ENCODE measurements at places on chromosomes 12 and 14.

- no peak for DNase-seq
Measured at GRCh38 chr12:43208627-43209026, 343.4 kb downstream of the ADAMTS20 start.

DNA sequence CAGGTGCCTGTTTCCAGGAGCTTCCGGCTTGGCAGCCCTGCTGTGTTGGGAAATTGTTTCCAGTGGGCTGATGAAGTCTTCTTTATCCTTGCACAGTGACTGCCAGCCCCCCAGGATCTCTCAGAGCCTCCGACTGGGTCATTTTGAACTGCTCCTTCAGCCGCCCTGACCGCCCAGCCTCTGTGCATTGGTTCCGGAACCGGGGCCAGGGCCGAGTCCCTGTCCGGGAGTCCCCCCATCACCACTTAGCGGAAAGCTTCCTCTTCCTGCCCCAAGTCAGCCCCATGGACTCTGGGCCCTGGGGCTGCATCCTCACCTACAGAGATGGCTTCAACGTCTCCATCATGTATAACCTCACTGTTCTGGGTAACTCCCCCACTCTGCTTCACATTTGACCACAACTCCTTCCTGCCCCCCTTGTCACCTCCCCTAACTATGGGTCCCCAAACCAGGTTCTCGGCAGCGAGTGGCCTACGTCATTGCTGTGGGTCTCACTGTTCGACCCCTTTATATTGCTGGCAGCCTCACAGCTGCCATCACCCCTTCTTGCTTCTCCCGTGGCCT is 2.3 kb downstream of the LAG3 start:
- no peak for DNase-seq

- DNase-seq = no peak
Measured at GRCh38 chr14:96135285-96135684, 69.4 kb upstream of the BDKRB2 start.

DNA sequence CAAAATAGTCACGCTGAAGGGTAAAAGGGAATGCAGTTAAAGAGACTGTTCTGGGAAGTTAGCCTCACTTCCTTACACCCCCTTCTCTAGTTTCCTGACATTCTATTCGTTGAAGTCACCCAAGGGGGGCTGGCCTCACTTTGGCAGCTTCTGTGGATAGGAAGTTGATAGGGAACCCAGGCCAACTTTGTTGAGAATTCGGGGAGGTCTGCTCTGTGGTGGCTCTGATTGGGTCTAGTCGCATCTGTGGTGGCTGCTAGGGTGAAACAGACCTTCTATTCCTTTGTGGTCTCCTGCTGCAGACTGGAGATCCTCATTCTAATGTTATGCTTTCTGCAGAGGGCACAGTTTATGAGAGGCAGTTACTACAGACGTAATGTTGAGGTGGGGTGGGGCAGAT is 28.8 kb upstream of the GZMB start:
- no peak for DNase-seq

- DNase-seq = no peak
Measured at GRCh38 chr12:125340791-125341190, 275.6 kb downstream of the AACS start.

- DNase-seq = no peak
Measured at GRCh38 chr12:85985996-85986395, 111.9 kb downstream of the NTS start.

GRCh38 chr12:24487606-24488005 is 461.3 kb downstream of the BCAT1 start:
- DNase-seq = no peak

DNA sequence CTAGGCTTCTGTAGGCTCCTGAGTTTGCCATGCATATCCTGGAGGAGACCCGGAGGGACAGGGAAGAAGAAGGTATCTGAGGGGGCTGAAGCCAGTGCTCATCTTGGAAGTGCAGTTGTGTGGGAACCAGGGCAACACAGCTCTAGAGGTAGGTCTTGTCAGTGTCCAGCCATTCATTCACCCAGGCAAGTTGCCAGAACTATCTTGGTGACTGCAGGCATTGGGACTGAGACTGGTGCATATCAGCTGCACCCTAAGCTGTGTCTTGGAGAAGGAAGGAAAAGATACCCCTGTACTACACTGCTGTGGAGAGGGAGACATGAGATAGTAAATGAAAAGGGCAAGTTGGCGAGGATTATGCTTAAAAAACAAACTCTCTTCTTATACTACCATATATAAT is 4.9 kb upstream of the WIF1 start:
- DNase-seq = no peak

GRCh38 chr14:60309867-60310552 is 61.0 kb downstream of the PPM1A start:
- no peak for DNase-seq

DNA sequence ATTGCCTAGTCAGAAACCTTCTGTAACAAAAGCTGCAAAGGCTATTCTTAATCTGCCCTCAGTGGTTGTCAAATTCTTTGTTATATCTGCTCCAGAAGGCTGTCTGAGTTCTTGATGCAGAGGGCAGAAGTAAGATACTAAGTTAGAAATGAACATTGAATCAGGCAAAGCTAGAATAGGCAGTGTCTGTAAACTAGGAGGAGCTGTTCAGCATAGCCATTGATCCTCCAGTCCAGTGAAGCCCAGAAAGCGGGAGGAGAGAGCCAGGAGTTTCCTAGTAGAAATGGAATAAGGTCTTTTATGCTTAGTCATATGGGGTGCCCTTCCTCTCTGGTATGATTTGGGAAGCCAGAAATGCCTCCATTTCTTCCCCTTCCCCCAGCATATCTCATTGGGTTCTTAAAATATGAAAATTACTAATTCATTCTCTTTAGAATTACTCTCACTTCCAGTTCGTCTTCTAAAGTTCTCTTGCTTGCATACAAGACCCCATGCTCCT is 76.2 kb downstream of the APAF1 start:
- DNase-seq = no peak

DNA sequence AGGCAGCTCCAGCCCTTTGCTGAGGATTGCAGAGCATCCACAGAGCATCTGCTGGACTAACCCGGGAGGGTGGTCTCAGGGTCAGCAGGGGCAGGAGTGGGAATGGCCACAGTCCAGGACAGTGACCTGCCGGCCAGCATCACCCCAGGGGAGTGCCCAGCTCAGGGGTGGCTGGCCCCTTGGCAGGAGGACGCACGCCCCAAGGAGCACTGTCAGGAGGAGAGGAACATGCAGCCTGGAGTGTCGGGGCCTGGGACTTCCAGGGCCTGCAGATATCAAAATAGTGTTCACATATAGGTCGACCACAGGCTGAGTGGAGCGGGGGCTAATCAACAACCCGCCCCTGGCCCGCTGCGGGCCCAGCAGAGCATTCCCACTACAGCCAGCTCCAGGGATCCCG is 33.2 kb upstream of the TEX22 start:
- no peak for DNase-seq

DNA sequence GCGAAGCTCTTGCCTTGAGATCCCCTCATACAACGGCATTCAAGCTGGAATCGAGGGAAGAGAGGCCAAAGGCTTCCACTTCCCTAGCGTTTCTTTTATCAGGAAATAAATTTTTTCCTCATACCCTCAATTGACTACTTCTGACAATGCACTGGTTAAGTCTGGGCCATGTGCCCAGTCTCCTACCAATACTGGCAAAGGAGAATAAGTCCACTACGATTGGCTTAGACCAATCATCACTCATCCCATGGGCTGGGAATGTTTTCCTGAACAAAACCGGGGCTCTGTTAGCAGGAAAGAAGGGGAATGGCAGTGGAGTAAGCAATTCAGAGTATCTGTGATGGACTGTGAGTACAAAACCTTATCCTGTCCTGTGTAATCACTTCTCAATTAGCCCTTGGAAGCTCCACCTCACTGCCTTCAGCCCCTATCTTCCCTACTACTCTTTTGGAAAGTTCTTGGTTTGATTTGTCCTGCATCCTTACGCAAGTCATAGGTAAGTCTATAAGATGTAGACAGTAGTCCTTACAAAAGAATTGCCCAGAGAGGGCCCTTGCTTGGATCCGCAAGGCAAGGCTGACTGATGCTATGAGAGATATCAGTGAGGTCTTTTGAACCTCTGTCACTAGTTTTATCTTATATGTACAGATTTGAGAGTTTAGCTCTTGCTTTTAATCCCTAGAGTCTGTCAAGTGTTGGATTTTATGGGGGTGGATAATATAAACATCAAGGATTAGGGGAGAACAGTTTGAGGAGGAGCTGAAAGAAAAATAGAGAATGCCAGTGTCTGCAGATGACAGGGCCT is 36.3 kb upstream of the CDK17 start:
- DNase-seq = no peak

DNA sequence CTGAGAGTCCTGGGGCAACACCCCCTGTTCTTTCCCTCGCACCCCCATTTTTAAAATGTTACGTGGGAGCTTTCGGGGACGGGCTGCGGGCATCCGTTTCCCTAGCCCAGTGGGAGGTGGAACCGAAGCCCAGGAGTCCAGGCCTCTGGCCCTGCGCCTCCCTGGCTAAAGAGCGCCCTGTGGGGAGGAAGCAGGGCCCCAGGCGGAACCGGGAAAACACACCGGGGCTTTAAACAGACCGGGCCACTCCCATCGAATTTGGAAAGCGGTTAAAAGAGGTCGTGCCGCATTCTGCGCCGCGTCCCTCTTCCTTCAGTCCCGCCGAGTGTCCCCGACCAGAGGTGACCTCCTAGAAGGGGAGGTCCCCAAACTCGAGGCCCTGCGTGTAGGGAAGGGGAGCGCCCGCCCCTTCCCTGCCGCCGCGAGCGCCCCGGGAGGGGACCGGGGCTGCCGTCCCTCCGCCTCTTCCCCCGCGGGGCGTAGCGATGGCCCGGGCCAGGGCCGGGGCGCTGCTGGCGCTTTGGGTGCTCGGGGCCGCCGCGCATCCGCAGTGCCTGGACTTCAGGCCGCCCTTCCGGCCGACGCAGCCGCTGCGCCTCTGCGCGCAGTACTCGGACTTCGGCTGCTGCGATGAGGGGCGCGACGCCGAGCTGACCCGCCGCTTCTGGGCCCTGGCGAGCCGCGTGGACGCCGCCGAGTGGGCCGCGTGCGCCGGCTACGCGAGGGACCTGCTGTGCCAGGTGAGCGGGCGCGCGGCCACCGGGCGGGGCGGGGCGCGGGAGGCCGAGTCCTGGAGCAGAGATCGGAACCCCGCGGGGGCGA is at the start of gene HHIPL1:
Gene HHIPL1, plus strand, starts transcription at position 407 of the 822 bp plus-strand sequence. Its CDS starts 79 bp downstream, at position 486.
- DNase-seq = no peak

DNA sequence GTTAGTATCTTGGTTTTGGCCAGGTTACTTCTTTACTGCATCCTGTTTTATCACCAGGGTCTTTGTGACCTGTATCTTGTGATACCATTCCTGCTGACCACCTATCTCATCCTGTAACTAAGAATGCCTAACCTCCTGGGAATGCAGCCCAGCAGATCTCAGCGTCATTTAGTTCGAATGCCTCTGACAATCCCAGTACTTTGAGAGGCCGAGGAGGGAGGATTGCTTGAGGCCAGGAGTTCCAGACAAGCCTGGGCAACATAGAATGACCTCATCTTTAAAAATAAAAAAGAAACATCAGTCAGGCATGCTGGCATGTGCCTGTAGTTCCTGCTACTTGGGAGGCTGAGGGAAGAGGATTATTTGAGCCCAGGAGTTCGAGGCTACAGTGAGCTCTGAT is 206.5 kb downstream of the SUDS3 start:
- no peak for DNase-seq

- DNase-seq = no peak
Measured at GRCh38 chr14:23115039-23115731, 3.9 kb downstream of the CEBPE start.
